ENCODE measurements at places on chromosomes 16 and 17.

DNA sequence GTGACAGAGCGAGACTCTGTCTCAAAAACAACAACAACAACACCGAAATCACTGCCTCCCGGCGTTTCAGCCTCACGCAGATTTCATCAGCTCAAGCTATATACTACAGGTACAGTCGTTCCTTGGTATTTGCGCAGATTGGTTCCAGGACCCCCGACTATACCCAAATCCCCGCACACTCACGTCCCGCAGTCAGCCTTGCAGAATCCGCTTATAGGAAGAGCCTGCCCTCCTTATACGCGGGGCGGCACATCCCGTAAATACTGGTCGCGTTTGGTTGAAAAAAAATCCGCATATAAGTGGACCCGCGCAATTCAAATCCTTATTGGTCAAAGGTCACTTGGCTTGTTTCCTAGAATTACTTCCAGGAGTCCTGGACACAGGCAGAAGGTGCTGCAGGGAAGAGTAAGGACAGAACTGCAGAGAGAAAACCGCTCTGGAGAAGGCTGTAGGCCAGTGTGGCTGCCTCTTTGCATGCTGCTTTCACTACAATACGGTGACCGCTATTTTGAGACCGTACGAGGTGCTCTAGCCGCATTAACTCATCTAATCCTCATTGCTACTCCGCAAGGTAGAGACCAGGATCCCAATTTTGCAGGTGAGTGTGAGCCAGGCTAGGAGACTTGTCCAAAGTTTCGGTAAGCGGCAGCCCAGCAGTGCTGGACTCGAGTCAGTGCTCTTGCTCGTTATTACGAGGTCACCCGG, 718 bp downstream of the NDUFAB1 start:
- no peak for DNase-seq

DNA sequence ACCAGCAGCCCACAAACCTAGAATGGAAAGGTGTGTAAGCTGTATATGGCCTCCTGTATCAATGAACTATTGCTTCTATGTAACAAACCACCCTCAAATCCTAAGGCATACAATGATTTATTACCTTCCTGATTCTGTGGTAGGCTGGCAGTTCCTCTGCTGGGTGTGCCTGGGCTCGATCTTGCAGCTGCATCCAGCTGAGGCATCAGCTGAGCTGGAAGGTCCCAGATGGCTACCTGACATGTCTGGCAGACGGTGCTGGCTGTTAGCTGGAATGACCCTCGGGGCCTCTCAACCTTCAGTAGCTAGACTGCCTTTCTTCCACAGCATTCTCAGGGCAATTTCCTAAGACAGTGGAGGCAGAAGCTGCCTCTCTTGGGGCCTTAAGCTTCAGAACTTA, 152.7 kb downstream of the RAB11FIP4 start:
- DNase-seq = peak; percentile 42

- DNase-seq = no peak
Measured at GRCh38 chr17:72749119-72749572, 343.3 kb downstream of the SLC39A11 start.

- DNase-seq = no peak
Measured at GRCh38 chr16:74738113-74738541, 36.5 kb downstream of the FA2H start.

GRCh38 chr16:66334853-66335574, 31.5 kb upstream of the CDH5 start:
- no peak for DNase-seq

GRCh38 chr17:70185285-70185684, 16.0 kb downstream of the KCNJ2 start:
- no peak for DNase-seq

- no peak for DNase-seq
Measured at GRCh38 chr17:63365366-63366240, 80.5 kb downstream of the CYB561 start.

- DNase-seq = no peak
Measured at GRCh38 chr17:72219137-72219823, 98.5 kb downstream of the SOX9 start.

GRCh38 chr16:23252310-23252709, 49.8 kb upstream of the SCNN1B start:
- no peak for DNase-seq

DNA sequence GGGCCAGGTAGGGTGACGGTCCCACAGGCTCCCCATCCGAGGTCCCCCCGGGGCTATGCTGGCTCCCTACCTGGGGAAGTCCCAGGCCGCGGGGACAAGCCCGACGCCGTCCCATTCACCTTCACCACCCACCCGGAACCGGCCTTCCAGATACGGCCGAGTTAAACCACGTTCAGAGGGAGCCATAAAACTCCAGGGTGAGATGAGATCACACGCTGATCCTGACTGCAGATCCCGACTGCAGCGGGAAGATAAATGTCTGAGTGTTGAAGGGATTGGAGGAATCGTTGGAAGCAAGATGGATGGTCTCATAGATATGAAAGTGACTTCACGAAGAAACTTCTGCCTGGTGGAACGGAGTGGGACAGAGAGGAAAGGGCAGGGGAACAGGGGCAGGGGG, 13.6 kb upstream of the C1QTNF8 start:
- no peak for DNase-seq

DNA sequence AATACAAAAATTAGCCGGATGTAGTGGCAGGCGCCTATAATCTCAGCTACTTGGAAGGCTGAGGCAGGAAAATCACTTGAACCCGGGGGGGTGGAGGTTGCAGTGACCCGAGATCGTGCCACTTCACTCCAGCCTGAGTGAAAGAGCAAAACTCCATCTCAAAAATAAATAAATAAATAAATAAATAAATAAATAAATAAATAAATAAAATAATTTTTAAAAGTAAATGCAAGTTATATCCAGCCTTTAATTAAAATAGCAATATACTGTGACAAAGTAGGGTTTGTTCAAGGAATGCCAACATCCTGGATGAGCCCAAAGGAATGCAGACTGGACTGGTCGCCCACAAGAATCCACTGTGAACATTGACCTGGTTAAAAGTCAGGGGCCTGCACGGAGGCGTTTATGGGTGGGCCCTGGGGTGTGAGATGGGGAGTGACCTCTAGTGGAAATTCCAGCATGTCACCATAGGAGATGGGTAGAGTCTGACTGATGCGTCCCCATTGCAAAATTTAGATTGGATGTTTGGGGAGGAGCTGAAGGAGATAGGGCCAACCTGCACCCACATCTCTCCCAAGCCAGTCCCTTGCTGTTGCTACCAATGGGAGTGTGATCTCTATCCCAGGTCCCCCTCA, 9.7 kb upstream of the PIK3R5 start:
- no peak for DNase-seq

DNA sequence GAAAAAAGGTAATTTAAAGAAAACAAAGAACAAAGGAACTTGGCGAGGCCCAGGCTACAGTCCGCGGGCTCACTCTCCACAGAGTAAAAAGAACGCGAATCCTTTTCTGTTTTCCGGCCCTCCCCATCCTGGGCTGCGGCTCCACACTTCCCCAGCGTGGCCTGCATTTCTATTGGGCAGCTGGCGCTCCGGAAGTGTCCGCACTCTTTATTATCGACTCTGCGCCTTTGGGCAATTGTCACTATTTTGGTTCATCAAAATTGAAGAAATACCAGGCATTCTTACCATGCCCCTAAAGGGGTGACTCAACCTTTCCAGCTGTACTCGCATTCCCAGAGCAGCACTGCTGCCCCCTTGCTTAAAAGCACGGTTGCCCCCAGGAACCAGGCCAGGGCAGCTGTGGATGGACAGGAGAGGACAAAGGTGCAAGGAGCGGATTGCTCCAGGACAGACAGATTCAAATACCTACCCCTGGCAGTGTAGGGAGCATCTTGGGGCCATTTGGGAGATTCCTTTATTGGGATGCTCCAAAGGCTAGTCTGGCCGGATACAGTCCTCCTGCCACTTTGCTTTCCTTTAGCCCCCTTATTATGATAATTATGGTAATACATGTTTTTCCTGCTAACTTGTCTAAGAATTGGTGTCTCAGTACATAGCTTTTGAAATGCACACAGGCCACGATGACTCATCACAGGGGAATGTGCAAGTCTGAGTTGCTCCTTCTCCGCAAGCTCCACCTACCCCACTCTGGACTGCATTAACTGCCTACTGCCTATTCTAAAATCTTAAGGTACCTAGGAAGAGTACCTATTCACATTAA, 985 bp upstream of the SLFN12 start:
- DNase-seq = no peak

DNA sequence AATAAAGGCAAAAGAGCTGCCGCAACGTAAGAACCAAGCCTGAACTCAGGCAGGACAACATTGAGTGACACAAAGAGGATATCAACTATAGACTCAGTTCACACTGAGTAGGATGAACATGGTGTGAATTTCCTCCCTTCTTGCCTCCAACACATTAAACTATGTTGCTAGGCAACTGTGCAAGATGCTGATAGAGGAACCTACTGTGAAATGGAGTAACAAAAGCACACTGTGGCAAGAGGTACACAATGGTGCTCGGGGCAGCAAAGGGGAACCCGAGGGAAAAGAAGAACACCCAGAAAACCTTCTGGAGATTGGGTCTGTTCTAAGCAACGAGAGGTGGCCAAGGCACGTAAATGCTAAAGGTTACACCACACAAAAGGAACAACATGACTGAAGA, 34.1 kb downstream of the GRB2 start:
- peak; percentile 56 for DNase-seq

DNA sequence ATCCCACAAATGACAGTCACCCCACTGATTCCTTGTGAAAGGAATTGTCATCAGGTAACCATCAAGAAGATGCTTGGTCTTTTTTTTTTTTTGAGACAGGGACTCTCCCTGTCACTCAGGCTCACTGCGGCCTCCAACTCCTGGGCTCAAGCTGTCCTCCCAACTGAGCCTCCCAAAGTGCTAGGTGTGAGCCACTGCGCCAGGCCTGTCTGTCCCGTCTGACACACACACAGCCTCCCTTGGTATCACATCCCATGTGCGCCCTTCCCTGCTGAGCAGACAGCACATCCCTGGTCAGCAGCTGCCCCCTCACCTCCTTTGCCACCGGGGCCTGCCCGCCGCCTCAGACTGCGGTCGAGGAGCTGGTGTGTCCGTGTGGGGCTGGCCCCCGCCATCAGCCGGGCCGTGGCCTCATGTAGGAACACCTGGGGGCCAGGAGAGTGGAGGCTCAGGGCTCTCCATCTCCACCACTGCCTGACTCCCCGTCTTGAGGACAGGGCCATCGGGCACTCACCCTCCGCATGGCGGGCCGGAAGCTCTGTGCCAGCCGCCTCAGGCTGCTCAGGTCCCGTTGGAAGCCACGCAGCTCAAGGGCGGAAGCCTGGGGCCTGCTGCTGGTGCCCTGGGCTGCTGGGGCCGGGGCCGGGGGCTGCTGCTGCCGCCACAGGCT, 23.6 kb downstream of the SREBF1 start:
- DNase-seq = no peak

GRCh38 chr16:7124701-7125100, 207.9 kb upstream of the RBFOX1 start:
- DNase-seq = no peak

DNA sequence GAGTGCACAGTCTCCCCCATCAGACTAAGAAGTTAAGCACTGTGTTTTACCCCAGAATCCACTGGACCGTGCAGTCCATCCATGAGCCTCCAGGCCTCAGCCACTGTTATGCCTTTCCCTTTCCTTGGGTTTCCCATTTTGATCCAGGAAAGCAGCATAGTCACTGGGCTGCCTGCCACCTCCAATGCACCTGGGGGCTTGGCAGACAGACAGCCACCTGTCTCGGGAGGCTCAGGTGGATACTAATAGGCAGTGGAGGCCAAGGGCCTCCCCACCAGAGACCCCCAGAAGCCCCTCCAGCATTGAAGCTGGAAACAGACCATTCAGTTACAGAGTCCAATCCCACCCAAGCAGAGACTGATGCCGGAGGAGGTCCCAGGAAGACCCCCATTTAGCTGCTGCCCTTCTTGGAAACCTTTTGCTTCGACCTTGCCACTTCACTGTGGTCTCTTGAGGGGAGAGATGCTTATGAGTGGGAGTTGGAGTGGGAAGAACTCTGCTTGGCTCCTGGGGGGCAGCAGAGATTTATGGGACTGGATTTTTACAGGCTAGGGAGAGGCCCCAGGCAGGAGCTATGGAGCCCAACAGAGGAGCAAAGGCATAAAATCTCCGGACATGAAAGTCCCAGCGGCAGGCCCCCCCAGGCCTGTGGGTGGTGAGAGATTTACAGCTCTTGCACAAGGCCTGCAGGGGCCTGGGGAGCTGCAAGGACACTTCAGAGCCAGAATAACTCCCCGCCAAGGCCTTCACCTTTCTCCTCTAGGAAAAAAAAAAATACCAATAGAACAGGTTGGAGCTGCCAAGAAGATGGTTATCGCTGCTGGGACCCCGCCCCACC, 12.2 kb upstream of the SP2 start:
- DNase-seq = no peak

GRCh38 chr16:79339863-79340262, 260.7 kb downstream of the MAF start:
- no peak for DNase-seq

DNA sequence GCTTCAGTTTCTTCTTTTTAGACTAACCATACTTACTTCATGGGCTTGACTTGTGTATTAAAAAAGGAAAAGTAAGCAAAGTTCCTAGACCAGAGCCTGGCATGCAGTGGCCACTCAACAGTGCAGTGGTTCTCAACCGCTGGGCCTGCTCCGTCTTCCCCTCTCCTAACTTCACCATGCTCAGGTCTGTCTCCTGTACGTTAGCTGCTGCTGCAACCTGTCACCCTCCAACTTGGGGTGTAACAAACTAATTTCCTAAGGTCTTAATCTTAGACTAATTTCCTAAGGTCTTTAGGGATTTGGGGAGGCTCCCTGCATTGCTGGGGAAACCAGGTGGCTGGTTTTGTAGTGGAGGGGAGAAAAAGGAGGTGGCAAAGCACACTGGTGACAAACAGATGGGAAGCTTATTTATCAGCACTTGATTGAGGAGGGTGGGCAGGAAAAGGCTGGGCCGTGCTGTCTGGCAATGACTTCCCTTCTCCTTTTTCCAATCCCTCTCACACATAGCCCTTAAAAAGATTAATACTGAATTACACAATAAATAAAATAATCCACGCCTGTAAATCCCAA, 2.2 kb upstream of the ARL4D start:
- no peak for DNase-seq

- DNase-seq = no peak
Measured at GRCh38 chr17:44473367-44473766, 29.8 kb downstream of the GPATCH8 start.

DNA sequence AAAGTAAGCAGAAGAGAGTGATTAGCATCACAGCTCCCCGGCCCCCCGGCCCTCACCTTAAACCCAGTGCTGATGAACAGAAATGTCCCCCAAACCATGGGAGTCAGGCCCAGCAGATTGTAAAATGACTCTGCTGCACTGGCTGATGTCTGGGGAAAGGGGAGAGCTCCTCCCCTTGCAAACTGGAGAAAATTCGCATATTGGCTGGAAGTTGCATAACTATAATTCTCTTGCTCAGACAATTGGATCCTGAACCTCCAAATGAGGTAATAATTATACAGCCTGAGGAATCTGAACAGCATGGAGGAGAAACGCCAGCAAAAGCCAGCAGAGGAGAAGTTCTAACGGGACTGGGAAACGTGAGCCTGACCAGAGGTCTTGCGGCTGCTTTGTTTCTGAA, 109.7 kb downstream of the C16orf95 start:
- DNase-seq = no peak

- no peak for DNase-seq
Measured at GRCh38 chr17:11140501-11140900, 100.5 kb upstream of the SHISA6 start.

All from OCI-LY7 (cell line).